Right cardiac atrium (tissue), 5 donors: ENCODE measurements at places on chromosomes 1 and 21.

GRCh38 chr1:188169971-188170370, 1341.2 kb downstream of the PLA2G4A start:
- DNase-seq, result no peak

GRCh38 chr21:25385911-25386474, 221.3 kb downstream of the MRPL39 start:
- no peak for DNase-seq

DNA sequence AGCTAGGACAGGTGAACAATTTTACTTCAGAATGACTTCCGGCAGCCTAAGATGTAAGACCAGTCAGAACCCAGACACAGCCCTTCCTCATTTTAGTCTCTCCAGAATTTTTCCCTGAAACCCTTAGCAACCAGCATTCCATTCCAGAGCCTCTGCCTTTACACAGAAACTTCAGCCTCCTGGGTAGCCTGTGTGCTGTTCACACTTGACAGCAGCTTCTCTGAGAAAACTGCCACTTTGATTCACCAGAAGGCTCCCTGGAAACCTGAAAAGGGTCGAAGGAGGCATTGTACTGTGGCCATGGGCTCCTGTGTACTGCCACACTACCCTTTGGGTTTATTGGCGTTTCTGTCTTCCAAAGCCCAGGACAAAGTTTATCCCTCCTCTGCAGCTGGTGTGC, 17.4 kb downstream of the HYI start:
- no peak for DNase-seq

GRCh38 chr1:44590475-44590874, 83.8 kb downstream of the TMEM53 start:
- no peak for DNase-seq
